ENCODE measurements at places on chromosomes 6 and 20.
A peak's percentile ranks its signal among the peaks of the same experiment; 100 is the strongest.

DNA sequence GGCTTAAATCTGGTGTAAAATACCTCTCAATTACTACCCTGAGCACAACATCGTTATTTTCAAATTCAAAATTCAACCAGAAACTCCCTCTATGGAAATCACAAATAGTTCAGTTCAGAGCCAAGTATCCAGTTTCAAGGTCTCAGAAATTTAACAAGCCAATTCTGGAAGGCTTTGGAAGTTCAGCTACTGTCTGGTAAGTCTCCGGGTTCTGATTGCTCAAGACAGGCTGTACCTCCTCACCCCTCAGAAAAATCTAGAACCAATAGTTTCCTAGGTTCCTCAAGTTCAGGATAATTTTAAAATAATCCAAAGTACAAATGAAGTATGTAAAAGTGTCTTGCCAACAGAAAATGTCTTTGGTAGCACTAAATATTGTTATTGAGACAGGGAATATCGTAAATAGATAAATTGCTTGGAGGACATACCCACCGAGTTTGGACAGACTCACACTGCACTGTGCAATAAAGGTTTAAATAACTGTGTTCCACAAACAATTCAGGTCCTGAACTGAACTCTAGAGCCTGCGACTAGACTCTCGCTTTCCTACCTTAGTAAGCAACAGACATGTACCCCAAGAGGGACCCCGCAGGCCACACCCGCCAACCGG, 729 bp downstream of the ATG5 start:
- DNase-seq, result no peak

- no peak for DNase-seq
Measured at GRCh38 chr6:5990786-5991185, 15.9 kb downstream of the NRN1 start.

DNA sequence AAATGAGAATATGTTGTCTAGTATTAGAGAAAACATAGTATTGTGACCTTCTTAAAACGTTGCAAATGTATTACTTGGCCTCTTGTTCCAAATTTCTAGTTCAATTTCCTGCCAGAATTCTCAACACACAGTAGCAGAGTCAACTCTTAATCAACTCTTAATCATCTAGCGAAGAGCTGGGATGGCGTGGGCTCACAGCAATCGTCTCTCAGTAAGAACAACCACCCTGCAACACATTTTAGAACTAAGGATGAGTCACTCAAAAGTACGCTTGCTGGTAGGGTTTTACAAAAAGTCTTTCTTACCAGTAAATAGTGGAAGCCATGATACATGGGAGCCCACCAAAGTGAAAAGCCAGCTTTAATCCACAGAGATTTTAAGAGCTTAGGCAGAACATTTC, 24.6 kb downstream of the GPR6 start:
- no peak for DNase-seq

DNA sequence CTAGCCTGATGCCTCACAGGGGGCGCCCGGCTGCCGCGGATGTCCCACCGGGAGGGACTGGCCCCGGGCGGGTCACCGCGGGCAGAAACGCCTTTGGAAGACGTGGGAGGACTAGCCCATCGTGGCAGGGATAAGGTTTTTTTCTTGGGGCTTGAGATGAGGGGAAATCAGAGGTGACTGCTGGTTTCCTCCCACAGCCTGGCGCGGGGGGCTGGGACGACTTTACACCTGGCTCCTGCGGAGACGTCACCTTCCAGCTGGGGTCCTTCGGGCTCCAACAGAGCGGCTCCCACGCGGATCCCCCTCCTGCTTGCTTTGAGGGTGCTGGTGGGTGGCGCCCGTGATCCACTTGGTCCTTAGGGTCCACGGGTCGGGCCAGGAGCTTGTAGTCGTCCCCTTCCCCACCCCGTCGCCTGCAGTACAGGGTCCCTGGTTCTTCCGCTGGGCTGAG, 11.4 kb downstream of the ULBP3 start:
- no peak for DNase-seq

DNA sequence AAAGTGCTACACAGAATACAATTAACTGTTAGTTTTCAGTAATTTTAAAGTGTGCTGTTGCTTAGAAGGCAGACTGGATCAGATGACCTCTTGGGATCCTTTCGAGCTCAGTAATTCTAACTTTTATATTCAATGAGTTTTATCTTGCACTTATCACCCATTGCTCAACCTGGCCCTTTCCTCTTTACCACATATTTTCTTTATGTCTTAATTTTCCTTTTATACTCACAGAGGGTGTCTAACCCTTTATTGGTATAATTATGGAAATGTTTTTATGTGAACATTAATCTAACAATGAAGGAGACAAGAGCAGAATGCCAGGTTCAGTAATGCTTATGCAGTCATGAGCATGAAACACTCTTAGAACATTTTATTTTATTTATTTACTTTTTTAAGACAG, 39.7 kb upstream of the CARMIL1 start:
- DNase-seq, result no peak

DNA sequence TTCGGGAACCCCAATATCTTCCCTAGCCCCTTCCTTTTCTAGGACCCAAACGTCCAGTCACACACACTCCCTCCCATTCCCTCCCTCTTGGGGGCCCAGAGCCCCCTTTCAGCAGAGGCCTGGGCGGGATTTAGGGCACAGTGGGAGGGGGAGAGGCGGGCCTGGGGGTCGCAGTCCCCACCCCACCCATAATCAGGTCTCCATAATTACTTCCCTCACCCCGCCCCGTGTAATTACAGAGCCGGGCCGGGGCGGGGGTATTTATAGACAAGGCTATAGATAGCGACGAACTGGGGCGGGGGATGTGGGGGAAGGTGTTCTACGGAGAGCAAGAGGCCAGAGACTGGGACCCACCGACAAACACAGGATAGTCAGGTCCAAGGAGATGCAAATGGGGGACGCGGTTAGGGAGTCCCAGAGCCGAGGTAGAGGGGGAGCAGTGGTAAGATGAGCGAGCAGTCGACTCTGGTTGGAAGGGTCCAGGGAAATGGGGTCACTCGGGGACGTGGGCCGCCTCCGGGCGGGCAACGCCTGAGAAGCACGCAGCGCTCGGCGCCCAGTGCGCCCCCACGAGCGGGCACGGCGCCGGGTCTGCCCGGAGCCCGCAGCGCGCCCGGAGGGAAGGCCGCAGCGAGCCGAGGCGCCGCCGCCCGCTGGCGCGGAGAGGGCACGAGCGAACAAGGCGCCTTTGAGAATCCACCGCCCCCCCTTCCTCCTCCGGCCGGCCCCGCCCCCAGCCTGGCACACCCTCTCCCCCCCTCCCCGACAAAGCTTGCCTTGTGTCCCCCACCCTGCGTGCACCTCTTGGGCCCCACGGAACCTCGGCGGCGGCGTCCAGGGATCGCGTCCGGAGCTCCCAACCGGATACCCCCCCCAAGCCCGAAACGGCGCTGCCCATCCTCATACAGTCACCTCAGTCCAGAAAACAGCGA, 670 bp upstream of the COL11A2 start:
- DNase-seq, result no peak

DNA sequence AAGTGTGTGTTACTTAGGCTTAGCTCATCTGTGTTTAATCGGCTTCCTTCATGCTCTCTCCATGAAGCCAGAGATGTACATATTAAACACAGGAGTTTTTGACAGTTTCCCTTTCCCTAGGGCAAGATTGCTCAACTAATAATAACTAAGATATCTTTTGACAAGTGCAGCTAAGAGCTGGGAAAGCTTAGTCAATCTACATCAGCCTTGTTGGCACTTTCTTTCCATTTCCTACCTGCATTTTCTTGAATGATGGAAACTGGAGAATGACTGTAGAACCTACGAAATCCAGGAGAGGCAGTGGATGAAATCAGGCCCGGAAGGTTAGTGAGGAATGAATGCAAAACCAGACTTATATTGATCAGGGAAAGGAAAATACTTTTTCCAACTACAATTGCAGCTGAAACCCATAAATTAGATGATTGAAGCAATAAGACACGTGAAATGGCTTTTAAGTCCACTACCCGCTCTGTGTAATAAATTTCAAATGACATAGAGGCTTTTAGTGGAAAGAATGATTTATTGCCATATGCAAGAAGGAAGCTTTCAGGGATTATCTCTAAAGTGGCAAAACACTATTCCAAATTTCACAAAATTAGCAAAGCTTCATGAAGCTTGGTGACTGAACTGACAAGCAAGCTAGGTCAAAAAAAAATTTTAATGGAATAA, 237.2 kb upstream of the ID4 start:
- DNase-seq, result no peak

DNA sequence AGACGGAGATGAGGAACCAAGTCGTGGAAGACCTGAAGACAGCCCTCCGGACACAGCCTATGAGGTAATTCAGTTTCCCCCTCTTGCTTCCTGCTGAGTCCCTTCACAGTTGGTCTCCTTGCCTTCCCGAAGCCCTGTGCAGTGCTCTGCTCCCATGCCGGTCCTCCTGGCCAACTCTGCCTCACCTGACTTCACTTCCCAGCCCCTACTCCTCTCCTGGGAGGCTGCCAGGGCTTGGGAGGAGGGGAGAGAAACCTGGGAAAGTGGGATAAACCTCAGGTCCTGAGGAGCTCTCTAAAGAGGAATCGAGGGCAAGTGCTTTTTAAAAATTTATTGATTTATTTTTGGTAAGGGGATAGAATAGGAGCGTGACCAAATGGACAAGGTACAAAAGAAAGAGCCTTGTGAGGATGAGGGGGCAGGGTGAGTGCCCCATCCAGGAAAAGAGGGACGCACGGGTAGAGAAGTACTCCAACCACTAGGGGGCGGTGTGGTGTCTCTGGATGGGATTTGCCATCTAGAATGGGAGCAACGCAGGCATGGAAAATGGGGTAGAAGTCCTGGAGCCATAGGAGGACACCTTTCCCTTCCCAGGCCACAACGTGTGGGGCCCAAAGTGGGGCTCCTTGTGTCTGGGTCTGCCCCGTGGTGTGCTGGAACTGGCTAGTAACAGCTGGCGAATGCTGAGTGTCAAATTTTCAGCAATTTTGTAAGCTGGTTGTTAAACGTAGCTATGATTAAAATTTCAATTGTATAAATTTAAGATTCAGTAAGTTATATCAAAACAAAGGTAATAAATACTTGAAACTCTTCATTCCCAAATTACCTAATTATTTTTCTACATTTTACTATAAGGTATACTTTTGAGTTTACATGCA, 69.0 kb downstream of the MOCS1 start:
- no peak for DNase-seq

DNA sequence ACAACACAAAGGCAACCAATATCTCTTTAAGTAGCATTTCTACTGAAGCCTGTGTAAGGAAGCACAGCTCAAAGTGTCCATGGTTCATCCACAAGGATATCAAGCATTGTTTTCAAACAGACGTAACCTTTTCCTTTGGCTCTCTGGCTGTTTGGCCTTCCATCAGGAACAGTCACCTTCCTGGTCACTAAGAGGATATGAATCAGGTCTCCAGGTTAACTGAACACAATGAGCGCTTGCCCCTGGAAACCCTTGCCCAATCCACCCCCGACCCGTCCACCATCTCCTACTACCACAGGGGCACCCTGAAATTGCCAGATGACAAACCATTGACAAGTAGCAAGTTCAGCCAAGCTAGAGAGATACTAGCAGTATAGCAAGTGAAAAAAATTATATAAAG, 114.4 kb upstream of the COL21A1 start:
- no peak for DNase-seq

GRCh38 chr6:36248980-36249379, 20.9 kb upstream of the PNPLA1 start:
- DNase-seq, result no peak

DNA sequence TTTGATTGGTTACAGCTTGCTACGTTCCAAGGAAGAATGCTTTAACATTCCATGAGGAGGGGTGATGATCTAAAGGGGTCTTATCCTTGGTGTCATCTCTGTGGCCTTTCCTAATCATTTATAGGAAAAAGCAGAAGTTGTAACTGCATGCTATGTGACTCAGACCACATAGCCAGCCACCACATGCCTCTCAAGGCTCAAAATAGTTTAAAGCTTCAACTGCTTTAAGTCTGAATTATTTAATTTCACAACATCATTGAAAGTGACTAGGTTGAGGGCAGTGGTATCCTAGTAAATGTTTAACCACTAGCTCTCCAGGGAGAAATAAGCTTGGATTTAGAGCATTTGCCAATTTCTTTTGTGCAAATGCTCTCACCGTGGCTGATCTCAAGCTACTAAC, 29.7 kb downstream of the MC3R start:
- no peak for DNase-seq

DNA sequence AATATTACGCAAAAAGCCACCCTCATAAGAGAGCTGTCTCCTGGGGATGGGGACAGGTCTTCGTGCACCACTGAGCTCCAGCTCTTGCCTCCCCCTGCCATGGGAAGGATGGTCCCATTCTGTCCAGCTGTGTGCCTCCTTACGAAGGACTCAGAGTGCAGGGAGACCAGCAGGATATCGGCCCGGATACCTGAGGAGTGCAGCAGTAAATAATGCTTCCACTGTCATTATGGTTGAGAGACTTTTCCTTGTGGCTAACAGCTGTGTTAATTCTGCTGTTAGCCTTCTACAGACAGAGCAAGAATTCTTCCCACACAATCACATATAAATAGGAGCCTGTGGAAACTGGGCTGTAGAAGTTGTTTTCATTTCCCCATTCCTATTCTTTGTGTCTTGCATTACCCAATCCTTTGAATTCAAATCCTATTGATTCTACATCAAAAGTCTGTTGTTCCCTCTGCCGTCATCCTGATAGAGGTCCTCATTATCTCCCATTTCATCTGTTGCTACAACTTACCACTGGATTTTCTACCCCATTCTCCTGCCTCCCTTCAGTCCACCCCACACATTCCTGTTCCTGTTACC, 364.6 kb upstream of the SOX4 start:
- DNase-seq, result no peak

DNA sequence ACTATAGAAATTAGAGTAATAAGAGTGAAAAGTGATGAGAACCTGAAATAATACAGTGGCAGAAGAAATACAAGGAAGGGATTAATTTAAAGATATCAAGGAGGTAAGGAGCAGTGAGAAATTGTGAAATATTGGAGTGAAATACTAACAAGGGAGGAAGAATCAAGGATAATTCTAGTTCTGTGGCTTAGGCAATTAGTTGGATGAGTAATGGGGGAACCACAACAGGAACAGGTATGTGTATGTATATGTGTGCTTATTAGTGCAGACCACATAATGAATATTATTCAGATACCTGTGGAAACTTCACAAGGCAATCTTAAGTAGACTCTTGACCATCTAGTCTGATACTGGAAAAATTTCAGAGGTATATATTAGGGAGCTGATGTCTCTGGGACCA, 143.3 kb downstream of the TINAG start:
- no peak for DNase-seq

DNA sequence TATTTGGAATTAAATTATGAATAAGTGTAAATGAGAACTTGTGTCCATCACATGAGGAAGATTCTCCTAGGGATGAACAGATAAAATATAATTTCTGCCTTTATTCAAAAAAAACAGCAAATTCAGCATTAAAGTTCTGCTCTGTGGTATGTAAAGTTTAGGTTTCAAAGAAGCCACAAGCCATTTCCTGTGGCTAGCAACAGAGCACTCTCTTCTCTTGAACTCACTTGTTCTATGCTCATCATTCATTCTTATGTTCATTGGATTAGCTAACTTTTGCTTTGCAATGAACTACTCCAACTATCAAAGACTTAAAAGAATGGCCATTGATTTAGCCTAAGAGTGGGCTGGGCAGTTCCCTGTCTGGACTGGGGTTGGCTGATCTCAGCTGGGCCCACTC, 20.8 kb upstream of the SNRPB2 start:
- DNase-seq, result peak; percentile 18

- DNase-seq, result no peak
Measured at GRCh38 chr20:58246346-58246745, 17.9 kb upstream of the ANKRD60 start.

GRCh38 chr6:169161572-169162167, 92.0 kb downstream of the THBS2 start:
- DNase-seq, result no peak

- DNase-seq, result no peak
Measured at GRCh38 chr20:2023151-2023550, 29.3 kb upstream of the PDYN start.

Measured in GM18507 (cell line).